ENCODE measurements at places on chromosomes 2 and 18.

DNA sequence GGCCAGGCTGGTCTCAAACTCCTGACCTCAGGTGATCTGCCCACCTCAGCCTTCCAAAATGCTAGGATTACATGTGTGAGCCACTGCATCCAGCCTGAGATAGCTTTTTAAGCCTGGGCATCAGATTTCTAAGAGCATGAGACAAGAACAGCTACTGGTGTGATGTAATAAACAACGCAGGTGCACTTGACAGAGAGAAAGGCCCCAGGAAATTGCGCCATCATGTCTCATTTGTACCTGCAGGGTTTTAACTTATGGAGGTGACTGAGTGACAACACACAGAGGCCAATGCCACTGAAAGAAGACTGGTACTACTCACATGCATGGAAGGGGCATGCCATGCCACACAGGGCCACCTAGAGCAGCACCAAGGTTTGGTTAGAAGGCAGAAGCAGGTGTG, 209.4 kb downstream of the SP3 start:
- DNase-seq = no peak

- DNase-seq = no peak
Measured at GRCh38 chr18:79007440-79007839, 27.8 kb downstream of the SALL3 start.

GRCh38 chr2:200051611-200051945, 96.2 kb downstream of the MAIP1 start:
- DNase-seq = no peak

DNA sequence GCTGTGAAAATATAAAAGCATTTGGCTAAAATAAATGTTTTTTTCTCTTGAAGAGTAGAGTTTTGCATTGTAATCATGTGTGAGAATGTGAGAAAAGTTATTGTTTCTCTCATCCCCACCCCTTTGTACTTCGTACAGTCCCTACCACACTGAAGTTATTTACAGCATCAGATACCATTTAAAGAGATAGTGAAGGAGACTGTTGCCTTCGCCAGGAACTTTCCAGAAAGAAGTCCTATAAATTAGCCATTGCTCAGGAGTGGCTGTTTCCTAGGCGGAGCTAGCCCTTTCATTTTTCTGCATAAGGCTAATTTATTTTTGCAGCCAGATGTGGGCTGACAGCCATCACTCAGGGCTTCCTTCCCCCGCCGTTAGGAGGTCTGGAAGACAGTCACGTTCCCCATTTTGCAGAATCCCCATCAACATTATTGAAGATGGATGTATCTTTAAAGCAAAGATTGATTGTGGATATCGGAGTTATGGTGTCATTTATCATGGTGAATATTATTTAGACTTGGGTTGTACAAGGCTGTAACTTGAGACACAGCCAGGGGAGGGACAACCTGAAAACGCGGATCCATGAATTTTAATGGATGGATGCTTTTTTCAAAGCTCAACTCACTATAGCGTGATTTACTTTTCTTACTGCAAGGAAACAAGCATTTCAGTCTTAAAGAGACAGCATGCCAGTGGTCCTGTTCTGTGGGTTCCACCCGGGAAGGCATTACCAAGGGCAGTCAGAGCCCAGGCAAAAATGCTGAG, 17.1 kb downstream of the TSHZ1 start:
- no peak for DNase-seq

- no peak for DNase-seq
Measured at GRCh38 chr18:45374878-45375630, 240.2 kb upstream of the SLC14A2 start.

GRCh38 chr2:161237392-161238264, 70.6 kb upstream of the PSMD14 start:
- no peak for DNase-seq

GRCh38 chr2:33160191-33160590, 213.4 kb downstream of the LTBP1 start:
- DNase-seq = no peak

DNA sequence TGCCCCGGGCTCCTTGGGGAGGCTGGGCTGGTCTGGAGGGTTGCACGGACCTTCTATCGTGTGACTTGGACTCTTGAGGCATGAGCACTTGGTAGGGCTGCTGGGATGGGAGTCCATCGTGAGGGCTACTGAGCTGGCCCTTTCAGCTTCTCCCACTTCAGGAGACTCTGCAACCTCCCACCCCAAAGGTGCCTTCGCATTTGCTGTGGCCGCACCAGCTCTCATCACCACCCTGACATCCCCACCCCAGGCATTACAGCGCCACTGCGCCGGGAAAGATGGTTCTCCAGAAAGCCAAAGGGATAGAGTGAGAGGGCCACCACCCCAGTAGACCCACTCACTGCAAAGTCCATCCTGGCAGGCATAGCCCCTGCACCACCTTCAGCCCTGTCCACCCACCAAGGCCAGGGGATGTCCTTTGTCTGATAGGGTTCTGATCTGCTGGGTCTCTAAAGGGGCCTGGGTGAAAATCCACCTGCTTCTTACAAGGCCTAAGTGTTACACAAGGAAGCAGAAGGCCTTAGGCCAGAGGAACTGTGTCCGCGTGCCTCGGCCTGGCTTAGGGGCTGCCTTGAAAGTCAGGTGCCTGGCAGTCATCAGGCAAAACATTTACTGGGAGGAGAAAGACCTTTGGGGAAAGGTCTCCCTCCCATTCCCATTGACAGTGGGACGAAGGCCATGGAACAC, 5.1 kb downstream of the EHD3 start:
- no peak for DNase-seq
